ENCODE measurements at places on chromosomes 11 and 22. TPM values are rescaled to one million over a fixed set of nuclear protein-coding genes. Genes with fewer than 3 reads are reported as not detected.

DNA sequence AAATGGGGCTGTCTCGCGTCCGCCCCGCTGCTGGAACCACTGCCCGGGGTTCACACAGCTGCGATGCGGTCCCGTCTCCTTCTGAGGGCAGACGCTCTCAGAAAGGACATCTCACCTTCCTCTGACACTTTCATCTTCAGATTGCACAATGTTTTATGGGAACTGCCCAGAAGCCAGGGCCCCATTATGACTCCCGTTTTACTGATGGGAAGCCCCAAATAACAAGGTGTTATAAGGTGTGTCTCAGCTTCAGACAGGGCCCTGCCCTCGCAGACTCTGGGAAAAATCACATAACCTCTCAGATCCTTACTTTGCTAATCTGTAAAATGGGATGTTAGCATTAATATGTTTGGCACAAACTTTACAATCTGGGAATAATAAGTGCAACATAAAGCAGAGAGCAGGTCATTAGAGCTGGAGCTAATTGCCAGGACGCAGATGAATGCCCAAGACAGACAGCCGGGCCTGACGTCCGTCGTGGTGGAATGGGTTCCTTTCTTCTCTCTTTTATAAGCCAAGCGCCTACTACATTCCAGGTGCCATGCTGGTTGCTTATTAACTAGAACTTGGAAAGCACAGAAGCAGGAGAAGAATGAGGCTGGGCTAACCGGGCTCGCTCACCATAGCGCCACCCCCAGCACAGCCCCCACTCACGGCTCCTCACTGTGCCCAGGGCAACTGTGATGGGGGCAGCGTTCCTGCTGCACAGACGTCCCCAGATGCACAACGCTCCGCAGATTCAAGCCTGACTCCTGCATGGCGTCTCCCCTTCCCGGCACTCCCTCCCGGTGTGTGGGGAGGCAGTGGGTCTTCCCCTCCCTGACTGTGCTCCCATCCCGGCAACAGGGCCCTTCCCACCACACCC lies 43.8 kb downstream of the TRMU start:
- ATAC-seq, result no peak

The KCNK4 gene
- 0.31 TPM for total RNA-seq

DNA sequence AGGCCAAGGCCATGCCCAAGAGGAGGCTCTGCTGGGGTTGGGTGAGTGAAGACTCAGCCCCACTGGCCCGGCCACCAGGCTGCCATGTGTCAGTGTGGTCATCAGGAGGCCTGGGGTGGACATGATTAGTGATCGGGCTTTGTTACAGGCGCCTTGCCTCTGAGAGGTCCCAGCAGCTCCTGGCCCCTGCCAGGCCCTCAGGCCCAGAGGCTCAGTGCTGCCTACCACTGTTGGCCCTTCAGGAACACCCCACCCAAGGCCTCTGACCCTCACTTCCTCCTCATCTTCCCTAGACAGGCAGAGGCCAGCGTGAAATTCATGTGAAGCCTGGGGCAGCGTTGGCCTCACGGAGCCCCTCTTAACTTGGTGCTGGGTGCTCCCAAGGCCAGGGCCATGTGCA lies 2.2 kb downstream of the MRPL23 start:
- ATAC-seq, result no peak

DNA sequence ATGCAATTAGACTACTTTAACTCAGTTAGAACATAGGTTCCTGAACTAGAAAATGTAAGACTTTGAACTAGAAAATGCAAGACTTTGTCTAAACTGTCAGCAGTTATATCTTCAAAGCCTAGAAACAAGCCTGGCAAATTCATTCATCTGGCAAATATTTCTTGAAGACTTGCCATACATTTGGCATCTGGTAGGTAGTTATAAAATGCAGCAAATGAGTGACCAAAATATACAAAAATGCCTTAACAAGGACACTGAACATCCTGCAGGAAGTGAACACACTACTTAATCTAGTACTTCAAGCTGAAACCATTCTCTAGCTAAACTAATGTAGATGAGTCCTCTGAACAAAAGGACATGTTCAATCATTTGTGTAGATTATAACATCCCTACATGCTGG lies 84.7 kb upstream of the SCUBE2 start:
- no peak for ATAC-seq

- no peak for ATAC-seq
Measured at GRCh38 chr11:83019888-83020579, 51.7 kb downstream of the RAB30 start.

DNA sequence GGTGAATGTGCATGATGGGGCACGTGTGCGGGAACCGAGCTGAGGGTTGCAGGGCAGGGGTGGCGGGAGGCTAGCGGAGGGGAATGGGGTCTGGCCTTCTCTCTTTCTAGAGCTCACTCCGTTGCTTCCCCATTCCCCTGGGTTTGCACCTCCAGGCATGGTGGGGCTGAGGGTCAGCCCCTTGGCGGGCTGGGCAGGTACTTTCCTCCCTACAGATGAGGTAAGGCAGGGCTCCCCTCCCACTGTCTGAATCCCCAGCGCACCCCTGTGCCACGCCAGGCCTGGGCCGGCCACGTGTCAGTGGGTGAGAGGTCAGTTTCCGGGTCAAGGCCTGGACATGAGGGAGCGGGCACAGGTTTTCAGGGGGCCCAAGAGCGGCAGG lies 8.9 kb downstream of the SUSD2 start:
- no peak for ATAC-seq

DNA sequence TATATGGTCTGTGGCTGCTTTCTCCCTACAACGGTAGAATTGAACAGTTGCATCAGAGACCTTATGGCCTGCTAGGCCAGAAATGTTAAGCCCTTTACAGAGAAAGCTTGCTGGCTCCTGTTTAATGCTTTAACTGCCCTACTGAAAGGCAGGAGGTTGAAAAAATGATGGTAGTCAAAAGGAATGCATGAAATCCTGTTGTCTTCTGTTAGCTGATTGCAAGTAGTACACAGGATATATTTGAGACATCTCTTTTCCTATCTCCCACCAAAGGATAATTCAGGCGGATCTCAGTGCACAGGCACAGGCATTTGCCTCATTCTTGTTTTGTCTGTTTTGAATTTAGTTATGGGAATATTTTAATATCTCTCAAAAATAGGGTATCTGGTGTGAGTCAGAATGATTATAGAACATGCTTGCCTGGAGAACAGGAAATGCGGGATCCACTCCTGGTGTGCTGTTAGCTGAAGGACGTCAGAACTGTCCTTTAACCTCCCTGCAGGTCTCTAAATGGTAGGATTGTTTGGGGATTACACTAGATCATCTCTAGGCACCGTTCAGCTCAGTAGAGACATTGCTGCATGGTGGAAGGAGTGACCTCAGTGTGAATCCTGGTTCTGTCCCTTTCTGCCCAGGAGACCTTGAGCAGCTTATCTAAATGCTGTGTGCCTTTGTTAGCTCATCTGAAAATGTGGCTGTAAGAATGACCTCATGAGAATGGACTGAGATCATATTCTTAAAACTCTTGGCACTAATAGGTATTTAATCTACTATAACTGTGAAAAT lies 49.5 kb downstream of the PACS1 start:
- ATAC-seq, result peak; percentile 41

Data from motor neuron (in vitro differentiated cells).